ENCODE measurements at places on chromosomes 16 and 17.

GRCh38 chr16:12147681-12148080 lies 171.1 kb downstream of the SNX29 start:
- DNase-seq: no peak

DNA sequence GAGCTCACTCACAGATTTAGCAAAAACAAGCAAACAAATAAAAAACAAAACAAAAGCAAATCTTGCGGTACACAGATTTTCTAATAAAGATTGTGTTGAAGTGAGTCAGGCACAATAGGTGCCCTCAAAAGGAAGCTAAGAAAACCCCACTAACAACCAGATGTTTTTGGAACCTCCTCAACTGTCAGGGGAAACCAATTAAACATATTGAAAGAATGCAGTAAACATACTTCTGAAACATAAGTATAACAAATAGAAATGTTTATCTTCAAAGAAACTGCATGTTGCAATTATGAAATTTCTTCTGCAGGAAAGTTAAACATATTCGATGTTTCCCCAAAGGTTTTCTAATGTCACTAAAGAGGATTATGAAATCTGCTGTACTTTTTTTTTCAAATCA lies 110.5 kb upstream of the CORO6 start:
- no peak for DNase-seq

DNA sequence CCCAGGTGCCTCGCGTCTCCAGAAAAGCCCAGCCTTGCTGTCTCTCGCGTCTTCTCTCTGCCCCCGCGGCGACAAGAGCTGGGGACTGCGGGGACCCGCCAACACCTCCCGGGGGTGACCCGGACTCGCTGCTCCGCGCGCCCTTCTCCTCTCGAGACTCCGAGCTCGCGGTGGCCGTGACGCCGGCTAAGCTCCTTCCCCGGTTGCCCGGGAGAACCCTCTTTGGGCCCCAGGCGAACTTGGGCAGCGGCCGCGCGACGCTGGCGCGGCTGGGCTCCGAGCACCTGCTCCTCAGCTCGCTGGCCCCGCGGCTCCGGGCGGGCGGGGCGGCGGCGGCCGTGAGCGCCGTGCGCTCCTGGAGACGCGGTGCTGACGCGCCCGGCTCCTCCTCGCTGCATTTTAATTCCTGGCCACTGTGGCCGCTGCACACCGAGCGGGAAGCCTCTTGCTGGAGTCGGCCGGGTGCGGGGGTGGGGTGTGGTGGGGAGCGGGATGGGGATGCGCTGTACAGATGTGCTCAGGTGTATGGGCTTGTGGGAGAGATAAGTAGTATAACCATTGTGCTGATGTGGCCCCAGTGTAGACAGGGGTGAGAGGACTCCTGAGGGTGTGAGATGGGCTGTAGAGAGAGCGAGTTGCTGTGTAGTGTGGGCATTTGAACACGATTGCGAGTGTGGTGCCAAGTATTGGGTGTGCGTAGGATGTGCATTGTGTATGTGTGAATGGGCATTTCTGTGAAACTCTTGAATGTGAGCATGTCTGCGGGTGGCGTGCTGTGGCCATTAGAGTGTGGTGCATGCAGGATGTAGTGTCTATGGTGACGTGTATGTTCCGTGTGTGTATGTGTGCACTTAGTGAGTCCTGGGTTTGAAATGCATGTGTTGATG lies at the start of gene ASIC2:
TSS of gene ASIC2 (minus strand) at position 315 of the 887 bp plus-strand sequence.
- DNase-seq: no peak

- DNase-seq: no peak
These were observed 451 bp downstream of the IL32 start for GRCh38 chr16:3065742-3066439.
